RPMI8226 (cell line): ENCODE measurements at places on chromosomes 13 and 19.
A peak's percentile ranks its signal among the peaks of the same experiment; 100 is the strongest.

DNA sequence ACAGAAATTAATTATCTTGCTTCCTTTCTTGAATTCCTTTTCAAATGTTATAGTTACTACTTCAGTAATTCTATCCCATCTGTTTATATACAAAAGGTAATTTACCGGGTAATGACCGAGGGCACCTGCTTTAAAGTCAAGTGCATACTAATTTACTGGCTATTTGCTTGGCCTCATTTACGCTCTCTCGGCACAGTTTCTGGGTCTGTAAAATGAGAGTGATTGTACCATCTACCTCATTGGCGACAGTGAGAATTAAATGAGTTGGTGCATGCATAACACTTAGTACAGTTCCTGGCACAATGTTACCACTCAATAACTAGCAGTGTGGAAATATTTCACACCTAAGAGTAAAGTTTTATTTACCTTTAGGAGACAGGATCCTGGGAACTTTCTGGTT, 111.6 kb downstream of the GGACT start:
- DNase-seq: no peak

DNA sequence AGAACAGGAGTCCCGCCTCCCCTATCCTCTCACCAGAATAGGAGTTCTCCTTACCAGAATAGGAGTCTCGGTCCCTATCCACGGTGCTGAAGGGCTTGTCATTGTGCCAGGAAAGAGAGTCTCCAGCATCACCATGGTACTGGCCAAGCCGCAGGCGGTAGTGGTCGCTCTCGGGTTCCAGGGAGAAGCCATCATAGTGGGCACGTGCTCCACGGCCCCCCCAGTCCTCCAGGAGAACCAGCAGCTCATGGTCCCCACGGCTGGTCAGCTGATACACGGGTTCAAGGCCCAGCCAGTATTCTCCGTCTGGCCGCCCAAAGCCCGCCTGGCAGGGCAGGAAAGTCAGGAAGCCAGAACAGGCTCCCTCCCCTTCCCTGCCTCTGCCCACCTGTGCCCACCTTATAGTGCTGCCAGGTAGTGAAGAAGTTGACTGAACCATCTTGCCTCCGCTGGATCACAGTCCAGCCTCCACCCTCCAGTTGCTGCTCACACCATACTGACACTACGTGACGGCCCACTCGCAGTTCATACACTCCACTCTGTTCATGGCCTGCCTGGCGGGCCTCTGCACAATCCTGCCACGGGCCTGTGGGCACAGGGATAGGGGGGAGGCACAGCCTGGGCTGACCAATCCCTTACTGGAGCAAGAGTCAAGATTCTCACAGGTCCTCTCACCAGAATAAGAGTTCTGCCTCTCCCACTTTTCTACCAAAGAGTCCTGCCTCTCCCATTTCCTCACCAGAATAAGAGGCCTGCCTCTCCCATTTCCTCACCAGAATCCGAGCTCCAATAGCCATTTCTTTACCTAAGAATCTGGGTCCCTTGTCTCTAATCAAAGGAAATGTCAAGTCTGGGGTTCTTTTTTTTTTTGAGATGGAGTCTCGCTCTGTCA, 7.4 kb downstream of the SHFL start:
- DNase-seq: no peak

- DNase-seq: no peak
Measured at GRCh38 chr19:39188960-39189359, 7.8 kb upstream of the NCCRP1 start.

- DNase-seq: peak; percentile 79
Measured at GRCh38 chr13:109646423-109646822, 140.0 kb downstream of the IRS2 start.

DNA sequence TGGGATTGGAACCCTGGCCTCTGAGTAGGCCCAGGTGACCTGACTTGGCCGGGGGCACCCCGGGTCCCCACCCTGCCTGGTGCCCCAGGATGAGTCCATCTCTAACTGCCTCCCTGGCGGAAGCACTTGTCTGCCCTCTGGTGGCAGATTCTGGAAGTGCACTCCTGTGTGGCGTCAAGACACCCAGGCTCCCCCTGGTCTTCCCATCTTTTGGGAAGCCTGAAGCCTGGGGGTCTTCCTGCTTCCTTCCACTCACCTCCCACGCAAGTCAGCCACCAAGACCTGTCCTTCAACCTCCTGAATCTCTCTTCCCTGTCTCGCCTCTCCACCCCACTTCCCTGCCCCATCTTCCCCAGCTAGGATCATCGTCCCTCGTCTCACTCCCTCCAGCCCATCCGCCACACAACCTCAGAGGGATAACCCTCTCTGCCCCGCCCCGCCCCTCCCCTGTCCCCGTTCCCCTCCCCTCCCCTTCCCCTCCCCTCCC, 7.4 kb downstream of the RABAC1 start:
- peak; percentile 73 for DNase-seq

DNA sequence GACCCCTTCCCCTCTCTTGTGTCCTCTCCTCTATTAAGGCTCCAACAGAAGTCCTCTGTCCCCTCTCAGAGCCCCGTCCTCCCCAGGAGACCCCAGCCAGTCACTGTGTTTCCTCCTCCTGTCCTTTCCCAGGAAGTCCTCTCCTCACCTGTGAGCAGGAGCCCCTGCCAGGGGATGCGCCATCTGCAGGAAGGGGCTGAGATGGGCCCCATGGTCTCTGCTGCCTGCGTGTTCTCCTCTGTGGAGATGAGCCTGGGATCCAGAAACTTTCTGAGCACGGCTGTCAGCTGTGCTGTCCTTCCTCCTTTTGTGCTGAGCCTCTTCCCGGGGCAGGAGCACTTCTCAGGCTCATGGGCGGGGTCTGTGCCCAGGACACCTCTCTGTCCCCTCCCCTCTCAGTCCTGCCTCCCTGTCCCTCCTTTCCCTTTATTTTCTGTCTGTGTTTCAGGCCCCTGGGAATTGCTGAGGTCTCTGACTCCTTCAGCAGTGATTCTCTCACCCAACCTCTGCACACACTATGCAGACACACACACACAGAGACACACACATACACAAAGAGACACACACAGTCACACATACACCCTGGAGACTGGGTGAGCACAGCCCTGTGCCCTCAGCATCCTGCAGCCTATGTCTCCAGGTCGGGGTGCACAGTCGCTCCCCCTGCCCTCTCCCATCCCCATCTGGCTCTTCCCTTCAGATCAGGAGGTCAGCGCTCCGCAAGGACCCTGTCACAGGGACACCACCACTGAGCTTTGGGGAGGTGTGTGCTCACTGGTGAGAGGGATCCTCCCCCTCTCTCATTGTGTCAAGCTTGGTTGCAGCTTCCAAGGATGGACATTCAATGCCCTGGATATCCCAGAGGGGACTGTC, at the start of gene CEACAM8:
Gene CEACAM8 (minus strand): TSS at position 308 of the 873 bp plus-strand sequence. CDS start 96 bp downstream, at position 212.
- no peak for DNase-seq

DNA sequence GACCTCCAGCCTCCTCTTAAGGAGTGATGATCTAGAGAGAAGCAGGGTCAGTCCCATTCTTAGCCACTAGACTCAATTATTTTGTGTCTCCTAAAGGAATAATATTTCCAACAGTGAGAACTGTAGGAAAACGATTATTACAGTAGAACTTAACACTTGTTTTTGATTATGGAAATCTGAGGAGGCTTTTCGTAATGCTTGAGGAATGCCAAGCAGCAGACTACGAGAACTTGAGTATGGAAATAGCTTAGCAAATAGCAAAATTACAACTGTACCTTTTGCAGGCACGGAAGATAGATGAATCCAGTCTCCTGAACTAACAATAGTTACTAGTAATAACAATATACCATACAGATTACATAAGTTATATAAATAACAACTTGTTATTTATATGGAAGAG, 12.2 kb downstream of the BRD4 start:
- DNase-seq: no peak

DNA sequence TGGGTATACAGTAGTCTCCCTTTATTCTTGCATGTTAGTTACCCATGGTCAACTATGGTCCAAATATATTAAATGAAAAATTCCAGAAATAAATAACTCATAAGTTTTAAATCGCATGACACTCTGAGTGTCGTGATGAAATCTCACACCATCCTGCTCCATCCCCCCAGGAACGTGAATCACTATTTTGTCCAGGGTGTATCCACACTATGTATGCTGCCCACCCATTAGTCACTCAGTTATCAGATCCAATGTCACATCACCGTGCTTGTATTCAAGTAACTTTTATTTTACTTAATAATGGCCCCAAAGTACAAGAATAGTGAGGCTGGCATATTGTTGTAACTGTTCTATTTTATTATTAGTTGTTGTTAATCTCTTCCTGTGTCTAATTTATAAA, 115.8 kb upstream of the SERP2 start:
- no peak for DNase-seq

DNA sequence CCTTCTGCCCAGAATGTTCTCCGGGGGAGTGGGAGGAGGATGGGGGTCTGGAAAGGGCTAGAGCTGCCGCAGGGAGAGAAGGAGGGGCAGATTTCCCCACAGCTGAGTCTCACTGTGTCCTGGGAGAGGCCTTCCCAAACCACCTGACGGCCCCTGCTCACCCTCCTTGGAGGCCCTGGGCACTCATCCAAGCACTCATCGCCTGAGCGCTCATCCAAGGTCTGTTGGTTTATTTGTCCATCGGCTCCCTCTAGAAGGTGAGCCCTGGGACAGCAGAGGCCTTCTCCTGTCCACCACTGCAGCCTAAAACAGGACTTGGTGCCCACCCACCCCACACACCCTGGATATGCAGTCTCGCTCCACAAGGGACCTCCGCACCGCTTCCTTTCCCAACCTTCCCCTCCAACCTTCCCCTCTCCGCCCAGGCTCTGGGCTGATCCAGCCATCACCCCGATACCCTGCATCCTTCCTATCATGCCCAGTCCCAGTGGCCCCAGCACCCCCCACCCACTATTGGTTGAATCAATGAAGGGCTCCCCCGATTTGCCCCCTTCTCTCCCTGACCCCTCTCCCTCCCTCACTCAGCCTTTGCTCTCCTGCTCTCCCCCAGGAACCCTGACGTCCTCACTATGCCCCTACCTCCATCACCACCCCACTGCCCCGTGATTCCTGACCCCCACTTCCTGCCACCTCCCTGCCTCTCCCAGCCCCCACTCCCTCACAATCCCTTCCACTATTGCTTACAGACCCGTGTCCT, 1.7 kb downstream of the UBXN6 start:
- no peak for DNase-seq

DNA sequence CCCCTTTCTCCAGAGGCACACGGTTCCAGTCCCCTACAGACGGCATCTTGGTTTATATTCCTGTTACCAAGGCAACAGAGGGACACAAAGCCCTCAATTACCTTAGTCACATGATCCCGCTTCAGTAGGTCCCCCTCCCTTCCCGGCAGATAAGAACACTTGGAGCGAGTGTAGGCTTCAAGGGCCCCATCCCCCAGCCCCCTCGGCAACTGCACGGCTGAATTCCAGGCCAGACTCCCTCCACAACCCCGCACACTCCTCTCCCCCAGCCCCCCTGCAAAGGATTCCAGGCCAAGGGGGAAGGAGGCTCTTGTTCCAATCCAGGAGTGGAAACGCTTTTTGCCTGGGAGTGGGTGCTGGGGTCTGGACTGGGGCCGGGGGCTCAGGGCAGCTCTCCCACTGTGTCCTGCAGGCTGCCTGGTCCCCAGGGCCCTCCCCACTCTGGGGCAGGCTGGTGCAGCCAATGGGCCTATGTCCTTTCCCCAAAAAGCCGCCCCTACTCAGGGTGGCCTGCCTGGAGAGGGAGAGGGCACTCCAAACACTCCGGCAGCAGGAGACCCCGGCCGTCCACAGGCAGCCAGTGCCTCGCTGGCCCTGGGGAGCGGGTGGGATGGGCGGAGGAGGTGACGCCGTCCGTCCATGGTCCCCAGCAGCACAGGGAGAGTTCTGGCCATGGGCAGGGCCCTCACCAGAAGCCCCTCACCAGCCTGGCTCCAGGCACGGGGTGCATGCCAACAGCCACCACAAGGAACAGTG, 62.6 kb downstream of the MLLT1 start:
- no peak for DNase-seq

- DNase-seq: no peak
Measured at GRCh38 chr19:45253396-45254027, 2.4 kb downstream of the MARK4 start.

GRCh38 chr19:46745521-46746280, at the start of gene FKRP:
TSS of gene FKRP (plus strand) at chr19:46746057. CDS start at chr19:46755451, 9,394 bp downstream.
- DNase-seq: peak; percentile 10

GRCh38 chr19:28401739-28402424, 811.1 kb downstream of the UQCRFS1 start:
- no peak for DNase-seq

- no peak for DNase-seq
Measured at GRCh38 chr19:56603829-56604228, 8.7 kb downstream of the ZNF71 start.

DNA sequence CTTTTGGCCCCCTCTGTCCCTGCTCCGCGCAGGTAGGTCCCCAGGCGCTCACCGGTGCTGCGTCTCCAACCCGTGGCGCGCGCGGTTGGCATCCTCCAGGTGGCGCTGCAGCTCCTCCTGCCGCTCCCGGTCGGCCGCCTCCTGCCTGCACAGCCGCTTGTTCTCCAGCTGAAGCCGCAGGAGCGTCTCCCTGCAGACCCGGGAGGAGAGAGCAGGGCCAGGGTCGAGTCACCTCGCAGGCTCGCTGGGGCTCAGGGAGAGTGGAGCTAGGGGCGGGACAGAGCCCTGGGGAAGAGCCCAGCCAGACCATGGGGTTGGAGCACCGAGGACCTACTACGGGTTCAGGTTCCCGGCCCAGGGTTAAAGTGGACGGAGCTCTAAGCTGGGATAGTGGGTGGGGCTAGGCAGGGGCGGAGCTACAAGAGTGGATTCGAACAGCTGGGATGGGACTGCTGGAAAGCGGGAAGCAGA, 9.3 kb downstream of the HOOK2 start:
- peak; percentile 84 for DNase-seq

- DNase-seq: no peak
Measured at GRCh38 chr19:48915757-48916156, 15.6 kb downstream of the NUCB1 start.

DNA sequence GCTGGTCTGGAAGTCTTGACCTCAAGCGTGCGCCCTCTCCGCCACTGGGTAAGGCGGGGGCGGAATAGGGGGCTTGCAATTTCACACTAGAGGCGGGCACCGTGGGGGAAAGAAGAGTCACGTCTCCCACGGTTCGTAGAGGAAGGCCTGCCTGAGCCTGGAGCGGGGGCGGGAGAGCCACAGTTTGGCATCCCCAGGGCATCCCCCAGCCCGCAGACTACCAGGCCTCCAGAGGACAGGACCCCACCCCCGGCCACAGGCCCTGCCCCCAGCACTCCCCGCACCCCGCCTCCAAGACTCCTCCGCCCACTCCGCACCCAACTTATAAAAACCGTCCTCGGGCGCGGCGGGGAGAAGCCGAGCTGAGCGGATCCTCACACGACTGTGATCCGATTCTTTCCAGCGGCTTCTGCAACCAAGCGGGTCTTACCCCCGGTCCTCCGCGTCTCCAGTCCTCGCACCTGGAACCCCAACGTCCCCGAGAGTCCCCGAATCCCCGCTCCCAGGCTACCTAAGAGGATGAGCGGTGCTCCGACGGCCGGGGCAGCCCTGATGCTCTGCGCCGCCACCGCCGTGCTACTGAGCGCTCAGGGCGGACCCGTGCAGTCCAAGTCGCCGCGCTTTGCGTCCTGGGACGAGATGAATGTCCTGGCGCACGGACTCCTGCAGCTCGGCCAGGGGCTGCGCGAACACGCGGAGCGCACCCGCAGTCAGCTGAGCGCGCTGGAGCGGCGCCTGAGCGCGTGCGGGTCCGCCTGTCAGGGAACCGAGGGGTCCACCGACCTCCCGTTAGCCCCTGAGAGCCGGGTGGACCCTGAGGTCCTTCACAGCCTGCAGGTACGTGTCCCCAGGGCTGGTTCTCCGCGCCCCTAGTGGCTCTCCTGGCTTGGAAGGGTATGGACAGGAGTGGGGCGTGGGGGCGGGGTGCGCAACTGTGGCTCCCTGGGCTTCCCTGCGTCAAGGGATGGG, at the start of gene ANGPTL4:
Gene ANGPTL4 (plus strand): TSS at position 353 of the 969 bp plus-strand sequence. CDS start 167 bp downstream, at position 520.
- peak; percentile 62 for DNase-seq

- no peak for DNase-seq
Measured at GRCh38 chr13:99989276-99990125, 7.9 kb downstream of the ZIC2 start.

GRCh38 chr19:15417699-15418098, 1.1 kb downstream of the AKAP8L start:
- no peak for DNase-seq
